ENCODE measurements at places on chromosomes 3 and 15. TPM values are rescaled to one million over a fixed set of nuclear protein-coding genes. Genes with fewer than 3 reads are reported as not detected.

GOLGA6A gene
- 2.6 TPM for total RNA-seq

NRROS gene
- 0.96 TPM for total RNA-seq

UBAP1L gene
- total RNA-seq: 2.2 TPM

DNA sequence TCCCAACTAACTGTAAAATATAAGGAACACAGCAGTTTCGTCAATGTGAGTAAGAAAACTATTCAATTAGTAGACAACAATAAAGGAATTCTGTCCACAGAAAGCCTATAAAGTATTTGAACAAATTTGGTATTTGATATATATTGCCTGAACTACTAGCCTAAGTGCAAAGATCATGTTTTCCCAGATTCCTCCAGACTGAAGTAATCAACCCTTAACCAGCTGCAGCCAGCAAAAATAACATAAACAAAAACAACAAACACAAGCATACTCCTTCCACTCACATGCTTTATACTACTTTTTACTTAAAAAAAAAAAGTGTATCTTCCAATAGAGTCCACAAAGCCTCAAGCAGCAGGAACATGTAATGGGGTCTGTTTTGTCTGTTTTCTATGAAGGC, 24.1 kb downstream of the PGBD4 start:
- no peak for DNase-seq

DNA sequence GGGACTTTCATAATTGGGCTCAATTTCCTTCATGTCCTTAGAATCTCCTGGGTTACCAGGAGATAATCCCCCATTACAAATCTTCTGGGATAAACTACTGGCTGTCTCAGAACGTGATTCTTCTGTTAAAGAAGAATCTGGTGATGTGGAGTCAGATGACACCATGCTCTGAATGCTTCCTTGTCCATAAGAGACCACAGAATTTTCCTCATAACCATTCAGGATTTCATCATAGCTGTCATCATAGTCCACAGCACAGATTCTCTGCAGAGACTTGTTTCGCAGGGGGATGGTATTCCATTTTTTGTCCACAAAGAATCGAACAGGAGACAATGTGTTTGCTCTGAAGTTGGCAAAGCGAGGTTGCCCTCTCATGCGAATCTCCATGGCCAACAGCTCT, 109.8 kb upstream of the TSPAN3 start:
- no peak for DNase-seq

LRRC34 gene
- total RNA-seq: 22.4 TPM

GRCh38 chr15:68868296-68868695, 47.6 kb upstream of the ANP32A start:
- DNase-seq: no peak

GRCh38 chr3:43291546-43291945, 5.2 kb downstream of the SNRK start:
- DNase-seq: no peak

CHL1 gene
- total RNA-seq: 18.1 TPM

DNA sequence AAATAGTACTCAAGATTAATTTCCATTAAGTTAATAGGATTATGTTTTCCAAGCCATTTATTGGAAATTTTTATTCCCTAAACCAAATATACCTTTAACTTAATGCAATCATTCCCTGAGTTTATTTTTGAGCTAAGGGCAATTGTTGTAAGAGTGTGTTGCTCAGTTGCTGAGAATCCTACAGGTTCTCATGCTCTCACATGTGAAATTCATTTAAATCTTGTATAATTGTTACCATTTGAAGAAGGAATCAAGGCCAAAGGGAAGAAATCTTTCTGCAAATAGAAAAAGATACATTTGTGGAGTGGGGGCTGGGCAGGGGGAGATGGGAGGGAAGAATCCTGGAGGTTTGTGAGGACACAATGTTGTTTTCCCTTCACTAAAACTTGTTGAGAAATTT, 202.7 kb upstream of the STRIT1 start:
- no peak for DNase-seq

GRCh38 chr15:99604865-99605264, 39.1 kb downstream of the MEF2A start:
- no peak for DNase-seq

TM4SF1 gene
- 28.2 TPM for total RNA-seq

RASGRF1 gene
- total RNA-seq: 1.7 TPM

DNA sequence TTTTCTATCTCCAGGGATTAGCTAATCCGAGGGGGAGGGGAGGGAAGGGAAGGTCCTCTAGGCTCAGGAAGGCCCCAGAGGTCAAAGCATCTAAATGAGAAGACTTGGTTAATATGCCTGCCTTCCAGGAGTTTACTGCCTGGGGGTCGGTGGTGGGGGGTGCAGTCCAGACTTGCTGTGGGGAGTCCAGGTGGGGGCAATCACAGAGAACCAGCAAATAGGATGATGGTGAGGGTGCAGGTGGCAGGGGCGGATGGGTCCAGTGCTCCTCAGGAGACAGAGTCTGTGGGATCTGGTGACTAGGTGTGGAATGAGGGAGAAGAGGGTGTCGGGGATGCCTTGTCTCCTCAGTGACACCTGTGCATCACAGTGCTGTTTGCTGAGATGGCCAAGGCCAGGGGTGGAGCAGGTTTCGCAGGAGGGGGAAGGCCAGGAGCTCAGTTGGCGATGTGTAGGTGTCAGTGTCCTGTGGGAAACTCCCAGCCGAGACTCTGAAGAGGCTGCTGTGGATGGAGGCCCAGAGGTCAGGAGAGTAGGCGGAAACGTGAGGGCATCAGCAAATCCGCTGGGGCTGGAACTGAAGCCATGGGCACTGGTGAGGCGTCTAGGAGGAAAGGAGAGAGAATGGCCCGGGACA, 8.1 kb downstream of the CFAP100 start:
- no peak for DNase-seq

- DNase-seq: no peak
Measured at GRCh38 chr3:27993051-27993450, 248.4 kb upstream of the CMC1 start.

DNA sequence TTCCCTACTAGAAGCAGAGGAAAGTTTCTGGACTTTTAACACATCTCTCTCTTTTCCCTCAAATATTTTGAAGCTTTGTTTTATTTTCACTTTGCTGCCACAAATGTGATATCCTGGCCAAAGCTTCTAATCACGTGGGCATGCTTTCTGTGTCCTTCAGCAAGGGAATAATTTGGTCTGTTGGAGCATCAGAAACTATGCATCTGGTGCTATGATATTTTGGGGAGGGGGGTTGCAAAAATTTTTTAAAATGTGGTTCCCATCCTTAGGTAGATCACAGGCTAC, 254.2 kb downstream of the GAP43 start:
- DNase-seq: no peak

- peak; percentile 42 for DNase-seq
Measured at GRCh38 chr3:58627570-58627885, 39.0 kb downstream of the FAM3D start.

- DNase-seq: no peak
Measured at GRCh38 chr3:59659755-59660154, 609.9 kb upstream of the CFAP20DC start.

- DNase-seq: no peak
Measured at GRCh38 chr15:83219026-83219425, 11.4 kb upstream of the HDGFL3 start.

GRCh38 chr3:101639280-101639963, 37.5 kb downstream of the ZBTB11 start:
- DNase-seq: no peak

- no peak for DNase-seq
Measured at GRCh38 chr15:85625856-85626255, 168.9 kb downstream of the KLHL25 start.

PLA2G4D gene
- 0.48 TPM for total RNA-seq

ALPK3 gene
- total RNA-seq: 7.9 TPM

GRCh38 chr3:77373619-77374018, 333.7 kb downstream of the ROBO2 start:
- no peak for DNase-seq

- DNase-seq: no peak
Measured at GRCh38 chr3:127328421-127328820, 40.6 kb upstream of the PRR20G start.

GRCh38 chr15:62569460-62570404, 404.6 kb upstream of the C2CD4B start:
- DNase-seq: peak; percentile 18

FEZF2 gene
- total RNA-seq: 1.9 TPM

GRCh38 chr3:106850437-106850836, 526.8 kb upstream of the CCDC54 start:
- no peak for DNase-seq

DNA sequence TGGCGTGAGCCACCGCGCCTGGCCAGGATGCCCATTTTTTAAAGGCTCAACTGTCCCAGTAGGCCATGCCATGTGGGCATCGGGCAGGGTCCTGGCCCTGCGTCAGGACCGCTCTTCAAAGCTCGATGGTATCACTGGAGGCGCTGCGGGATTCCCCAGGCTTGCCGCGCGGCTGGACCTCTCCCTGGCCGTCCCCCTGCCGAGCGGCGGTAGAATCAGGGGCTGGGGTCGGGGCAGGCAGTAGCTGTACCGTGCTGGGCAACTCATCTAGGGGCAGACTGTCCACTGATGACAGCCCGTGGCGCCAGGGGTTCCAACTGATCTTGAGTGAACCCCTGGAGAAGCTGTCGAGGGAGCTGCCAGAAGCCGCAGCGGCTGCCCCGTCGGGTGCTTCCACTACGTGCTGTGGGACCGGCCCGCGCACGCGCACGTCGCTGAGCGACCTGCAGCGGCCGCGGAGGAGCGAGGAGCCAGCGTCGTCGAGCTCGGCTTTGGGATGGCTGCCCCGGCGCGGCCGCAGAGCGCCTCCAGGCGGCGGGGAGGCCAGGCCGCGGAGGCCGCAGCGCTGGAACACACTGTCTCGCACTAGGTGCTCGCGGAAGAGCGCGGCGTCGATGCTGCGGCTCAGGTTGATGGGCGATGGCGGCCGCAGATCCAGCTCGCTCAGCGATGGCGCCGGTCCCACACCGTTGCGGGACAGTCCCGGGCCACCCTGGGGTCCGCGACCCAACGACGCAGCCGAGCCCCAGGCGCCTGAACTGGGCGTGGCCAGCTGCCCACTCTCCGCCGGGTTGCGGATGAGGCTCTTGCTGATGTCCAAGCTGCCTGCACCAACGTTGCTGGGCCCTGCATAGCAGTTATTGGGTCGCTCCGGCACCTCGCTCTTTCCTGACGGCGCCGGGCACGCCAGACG, 5.8 kb downstream of the PRRT3 start:
- DNase-seq: peak; percentile 91

- no peak for DNase-seq
Measured at GRCh38 chr3:14388201-14388600, 14.2 kb upstream of the SLC6A6 start.

DNA sequence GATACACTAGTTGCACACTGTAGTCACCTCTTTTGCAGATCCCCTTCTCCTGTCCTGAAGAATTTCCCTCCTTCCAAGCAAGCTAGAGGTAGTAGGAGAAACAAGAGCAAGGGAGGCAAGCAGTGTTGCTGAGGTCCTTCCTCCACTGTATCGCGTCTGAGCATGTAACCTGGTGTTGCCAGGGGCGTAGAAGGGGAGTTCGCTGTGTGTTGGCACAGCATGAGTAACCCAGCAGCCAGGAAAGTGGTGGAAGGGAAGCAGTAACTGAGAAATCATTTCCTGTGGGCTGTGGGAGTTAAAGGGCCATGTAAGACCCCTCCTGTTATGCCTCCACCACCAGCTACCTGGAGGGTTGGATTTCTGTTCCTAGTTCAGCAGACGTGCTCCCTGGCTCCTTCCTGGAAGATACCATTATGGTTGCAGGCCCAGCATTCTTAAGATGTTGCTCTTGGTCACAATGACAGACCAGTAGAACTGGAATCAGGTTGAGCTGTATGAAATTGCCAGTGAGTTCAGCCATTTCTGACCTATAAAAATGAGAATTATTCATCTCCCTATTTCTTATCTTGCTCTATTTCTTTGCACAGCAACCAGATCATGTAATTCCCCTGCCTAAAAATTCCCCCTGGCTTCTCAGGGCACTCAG, 215.3 kb upstream of the TOPAZ1 start:
- no peak for DNase-seq

- no peak for DNase-seq
Measured at GRCh38 chr3:116067326-116067725, 378.0 kb downstream of the LSAMP start.

DNA sequence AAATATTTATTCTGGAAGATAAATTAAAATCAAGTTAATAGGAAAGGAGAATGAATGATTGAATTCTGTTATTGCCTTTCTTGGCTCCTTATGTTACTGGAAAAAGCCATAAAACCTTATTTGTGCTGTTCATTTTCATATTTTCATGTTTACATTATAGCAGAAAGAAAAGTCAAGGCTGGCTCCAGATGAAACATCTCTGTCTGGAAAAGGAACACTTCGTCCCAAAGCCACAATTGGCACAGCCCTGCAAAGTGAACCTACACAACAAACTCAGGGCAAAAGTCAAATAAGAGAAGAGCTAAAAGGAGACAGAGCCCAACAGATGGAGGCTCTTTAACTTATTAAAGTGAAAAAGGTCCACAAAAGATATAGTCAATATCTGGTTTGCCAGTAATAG, 73.4 kb downstream of the GTPBP8 start:
- DNase-seq: no peak

DNA sequence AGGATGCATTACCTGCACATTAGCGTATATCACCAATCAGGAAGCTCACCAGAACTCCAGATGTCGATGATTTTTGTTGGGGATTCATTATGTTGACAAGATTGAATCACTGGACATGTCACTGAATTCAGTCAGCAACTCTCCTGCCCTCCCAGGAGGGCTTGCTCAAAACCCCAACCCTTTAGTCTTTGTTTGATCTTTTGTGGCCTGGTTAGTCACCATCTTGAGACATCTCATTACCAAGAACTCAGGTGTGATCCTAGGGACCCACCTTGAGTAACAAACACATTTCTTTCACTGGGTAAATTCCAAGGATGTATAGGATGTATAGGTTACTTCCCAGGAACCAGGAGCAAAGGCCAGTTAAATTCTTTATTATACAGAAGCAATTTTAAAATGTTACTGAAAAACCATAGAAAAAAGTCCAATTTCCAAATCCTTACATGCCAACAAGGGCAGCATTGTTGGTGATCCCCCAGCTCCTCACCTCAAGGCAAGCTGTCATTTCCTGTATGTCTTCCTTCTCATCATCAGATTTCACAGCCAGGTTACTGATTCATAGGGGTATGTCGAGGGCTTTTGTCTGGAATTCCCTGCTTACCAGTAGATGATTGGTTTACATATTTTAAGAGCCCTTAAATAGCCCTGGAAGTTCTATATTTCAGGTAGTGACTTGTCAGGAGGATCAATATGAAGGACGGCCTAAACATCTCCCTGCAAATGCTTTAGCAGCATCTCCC, 11.7 kb downstream of the SNRPN start:
- DNase-seq: no peak

DNA sequence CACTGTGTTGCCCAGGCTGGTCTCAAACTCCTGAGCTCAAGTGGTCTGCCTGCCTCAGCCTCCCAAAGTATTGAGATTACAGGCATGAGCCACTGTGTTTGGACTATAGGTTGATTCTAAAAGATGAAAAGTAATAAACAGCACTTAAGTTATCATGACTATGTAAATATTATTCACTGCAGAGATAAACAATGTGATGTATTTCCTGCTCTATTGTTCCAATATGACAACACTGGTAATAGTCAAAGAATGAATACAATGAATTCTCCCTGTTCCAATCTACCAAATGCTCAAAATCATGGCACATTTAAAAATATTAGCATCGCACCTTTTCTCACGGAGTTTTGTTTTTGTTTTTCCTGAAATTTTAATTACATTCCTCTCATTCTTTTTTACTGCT, 36.8 kb upstream of the TBL1XR1 start:
- no peak for DNase-seq

SLCO2A1 gene
- total RNA-seq: 4.3 TPM

IL5RA gene
- 3.9 TPM for total RNA-seq

PIGZ gene
- total RNA-seq: 9.4 TPM
